Activated T-cell treated with anti-CD3 and anti-CD28 coated beads, Interleukin-2, amount 50 U/mL, for 72 hours (primary cell): ENCODE measurements at places on chromosomes 5 and 9.

- no peak for DNase-seq
These were observed 75.1 kb downstream of the KCNT1 start for GRCh38 chr9:135776893-135777622.

DNA sequence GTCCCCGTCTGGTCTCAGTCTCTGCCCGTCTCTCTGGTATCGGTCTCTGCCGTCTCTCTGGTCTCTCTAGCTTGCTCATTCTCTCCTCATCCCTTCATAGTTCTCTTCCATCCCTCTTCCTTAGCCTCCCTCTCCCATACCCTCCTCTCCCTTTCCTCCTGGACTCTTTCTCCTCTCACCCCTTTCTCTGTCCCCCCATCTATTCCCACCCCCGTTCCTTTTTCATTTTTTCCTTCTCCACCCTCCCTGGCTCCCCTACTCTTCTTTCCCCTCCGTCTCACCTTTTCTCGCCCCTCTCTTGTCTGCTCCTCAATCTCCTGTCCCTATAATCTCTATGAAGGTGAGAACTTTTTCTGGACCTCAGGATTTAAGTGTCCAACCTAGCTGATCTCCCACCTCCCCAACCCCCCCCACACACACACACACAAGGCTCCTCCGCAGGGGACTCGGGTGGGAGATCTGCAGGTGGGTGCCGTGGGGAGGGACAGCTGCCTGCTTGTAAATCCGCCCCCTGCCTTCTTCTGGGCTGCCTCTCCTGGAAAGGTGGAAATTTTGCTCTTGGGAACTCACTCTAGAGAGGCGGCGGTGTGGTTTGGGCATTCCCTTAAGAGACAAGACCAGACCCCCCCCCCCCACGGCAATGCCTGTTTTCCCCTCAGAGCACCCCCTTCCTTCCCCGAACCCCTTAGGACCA lies 953 bp downstream of the UBE2QL1 start:
- DNase-seq, result no peak

DNA sequence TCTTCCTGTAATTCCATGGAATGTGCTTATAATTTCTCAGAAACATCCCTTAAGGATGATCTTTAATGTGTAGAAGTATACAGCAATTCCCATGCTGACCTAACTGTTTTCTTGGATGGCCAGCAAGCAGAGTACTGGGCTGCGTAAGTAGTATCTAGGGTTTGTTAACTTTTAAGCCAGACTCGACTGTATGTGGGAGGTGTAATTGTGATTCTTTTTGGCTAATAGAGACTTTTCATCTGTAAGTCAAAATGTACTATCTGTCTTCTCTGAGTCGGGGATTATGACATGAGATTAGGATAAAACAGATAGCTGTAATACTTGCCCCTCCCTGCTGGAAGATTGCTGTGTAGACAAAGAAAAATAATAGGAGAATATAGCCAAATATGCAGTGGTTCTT lies 169.3 kb downstream of the SGCD start:
- no peak for DNase-seq

DNA sequence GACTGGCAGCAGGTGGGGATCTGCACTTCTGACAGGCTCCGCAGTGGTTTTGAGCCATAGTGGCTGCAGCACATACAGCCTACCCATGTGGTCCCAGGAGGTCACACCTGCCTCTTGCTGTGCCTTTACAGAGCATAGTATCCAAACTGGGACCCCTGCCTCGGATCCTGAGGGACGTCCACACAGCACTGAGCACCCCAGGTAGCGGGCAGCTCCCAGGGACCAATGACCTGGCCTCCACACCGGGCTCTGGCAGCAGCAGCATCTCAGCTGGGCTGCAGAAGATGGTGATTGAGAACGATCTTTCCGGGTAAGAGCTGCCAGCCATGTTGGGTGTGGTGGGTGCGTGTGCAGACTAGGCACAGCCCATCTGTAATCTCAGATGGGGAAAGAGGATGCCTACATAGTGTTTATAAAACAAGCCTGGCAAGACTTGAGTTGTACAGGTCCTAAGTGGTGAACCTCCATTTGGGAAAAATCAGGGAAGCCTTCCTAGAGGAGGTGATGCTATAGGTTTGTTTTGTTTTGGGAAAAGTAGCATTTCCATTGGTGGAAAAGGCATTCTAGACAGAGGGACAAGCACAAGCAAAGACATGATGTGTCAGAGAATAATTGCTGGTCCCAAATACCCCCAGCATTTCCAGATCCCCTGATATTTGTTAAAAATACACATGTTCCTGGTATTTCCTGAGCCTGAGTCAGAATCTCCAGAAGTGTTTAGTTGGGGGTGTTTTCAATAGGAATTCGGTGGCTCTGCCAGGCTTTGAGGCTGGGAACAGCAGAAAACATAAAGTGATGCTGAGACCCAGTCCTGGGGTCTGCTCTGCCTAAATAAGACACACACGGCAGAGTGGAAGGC lies 119.2 kb downstream of the DAB2IP start:
- no peak for DNase-seq

DNA sequence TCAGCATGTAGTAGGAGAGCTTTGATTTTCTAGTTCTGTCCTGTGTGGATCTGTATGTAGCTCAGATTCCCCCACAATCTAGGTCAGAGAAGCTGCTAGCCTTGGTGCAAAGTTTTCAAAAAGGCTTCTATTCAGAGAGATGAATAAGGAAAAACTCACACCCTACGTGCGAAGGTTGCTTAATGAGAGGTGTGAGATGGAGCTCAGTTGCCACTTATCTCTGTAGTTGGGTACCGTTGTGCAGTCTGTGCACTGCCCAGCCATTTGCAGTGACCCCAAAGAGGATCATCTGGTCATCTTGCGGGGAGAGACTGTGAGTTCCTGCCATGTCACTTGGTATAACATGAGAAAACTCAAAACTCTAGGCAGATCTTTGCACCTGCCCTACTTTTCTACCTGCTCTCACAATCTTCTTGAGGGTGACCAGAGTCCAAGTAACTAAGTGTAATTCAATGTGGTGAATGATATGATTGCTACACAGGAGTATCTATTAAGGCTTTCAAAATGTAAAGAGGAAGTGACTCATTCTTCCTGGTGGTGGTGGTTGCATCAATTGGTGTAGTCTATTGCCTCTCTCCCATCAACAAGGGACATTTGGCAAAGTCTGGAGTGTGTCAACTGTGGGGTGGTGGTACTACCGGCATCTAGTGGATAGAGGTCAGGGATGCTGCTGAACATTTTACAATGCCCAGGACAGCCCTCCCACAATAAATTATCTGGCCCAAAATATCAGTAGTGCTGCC lies 65.2 kb downstream of the TMC1 start:
- peak; percentile 26 for DNase-seq
